ENCODE measurements at places on chromosomes 6 and 20.

- DNase-seq = no peak
Observed at GRCh38 chr6:95959261-95959660, 56.5 kb upstream of the FUT9 start.

DNA sequence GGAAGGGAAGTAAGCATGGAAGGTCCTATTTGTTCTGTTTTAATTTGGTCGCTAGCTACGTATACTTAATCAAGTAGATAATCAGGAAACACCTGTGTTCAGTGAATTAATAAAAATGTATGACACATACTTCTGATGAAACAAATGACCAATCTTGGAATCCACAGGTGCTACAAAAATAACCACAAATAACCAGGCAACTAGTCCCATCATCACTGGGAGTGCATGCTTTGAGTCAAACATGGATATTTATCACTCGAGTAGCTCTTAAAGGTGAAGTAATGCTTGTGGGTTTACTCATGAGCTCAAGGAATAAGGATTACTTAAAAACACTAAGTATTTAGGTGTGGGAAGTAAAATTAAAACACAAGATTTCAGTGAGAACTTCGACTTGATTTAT lies 285.6 kb upstream of the ID4 start:
- no peak for DNase-seq

- no peak for DNase-seq
Observed at GRCh38 chr20:62430866-62431447, 3.6 kb upstream of the RBBP8NL start.

- DNase-seq = no peak
Observed at GRCh38 chr20:46901638-46902037, 7.0 kb downstream of the EYA2 start.

DNA sequence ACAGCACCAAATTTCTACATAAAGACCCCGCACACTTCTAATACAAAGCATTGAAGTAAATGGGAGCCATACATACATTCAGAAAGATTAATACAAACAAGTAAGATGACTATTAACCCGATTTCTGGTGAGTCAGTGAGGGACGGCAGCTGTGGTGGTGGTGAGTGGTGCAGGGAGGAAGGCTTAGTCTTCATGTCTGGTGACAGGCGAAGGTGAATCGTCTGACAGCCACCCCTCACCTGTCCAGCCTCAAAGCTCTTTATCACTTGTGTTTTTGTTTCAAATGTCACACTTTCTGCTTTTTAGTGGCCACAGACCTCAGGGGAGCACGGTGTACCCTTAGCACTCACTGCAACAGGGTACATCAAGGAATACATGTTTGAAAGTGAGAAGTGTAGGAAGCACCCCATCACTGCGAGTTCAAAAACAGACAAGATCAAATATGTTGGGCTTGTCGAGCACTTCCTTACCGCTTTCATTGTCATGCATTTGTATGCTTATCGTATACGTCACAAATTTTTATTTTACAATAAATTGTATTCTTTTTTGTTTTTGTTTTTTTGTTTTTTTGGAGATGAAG lies 63.5 kb downstream of the IRF4 start:
- DNase-seq = no peak

DNA sequence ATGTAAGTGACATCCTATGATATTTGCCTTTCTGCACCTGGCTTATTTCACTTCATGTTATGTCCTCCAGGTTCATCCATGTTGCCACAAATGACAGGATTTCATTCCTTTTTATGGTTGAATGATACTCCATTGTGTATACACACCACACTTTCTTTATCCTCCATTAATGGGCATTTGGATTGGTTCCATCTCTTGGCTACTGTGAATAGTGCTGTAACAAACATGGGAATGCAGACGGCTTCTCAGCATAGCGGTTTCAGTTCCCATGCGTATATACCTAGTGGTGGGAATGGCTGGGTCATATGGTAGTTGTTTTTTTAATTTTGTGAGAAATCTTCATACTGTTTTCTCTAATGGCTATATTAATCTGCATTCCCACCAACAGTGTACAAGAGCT lies 14.8 kb downstream of the MTHFD1L start:
- DNase-seq = no peak

DNA sequence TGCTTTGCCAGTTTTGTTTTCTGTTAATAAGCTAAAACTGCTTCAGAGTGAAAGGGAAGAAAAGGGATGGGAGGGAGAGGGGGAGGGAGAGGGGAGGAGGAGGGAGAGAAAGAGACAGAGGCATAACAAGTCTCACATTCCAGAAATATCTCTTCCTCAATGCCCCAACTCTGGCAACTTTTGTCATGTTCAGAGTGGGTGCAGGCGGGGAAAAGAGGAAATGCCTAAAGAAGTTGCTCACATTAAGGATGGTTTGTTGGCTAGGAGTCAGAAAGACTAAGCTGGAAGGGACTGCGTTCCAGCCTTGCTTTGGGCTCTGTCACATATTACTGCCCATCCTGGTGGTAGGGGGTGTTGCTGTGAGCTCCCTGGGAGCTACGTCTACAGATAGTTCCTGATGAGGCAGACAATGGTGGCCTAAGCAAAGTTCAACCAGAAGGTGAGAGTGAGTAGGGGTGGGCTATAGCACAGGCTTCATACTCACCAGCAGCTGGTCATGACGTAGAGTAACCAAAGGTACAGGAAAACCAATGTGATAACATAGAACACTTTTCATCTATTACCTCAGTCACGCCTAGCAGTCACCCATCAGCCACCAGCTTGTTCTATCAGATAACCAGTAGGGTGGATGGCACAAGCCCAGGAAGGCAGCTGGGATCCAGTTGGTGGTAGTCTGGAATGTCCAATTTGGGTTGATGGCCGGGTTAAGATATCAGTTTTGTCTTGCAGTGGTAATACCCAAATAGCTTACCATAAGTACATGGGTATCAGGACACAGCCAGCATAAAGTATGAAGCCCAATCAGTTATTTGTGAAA lies 2.1 kb downstream of the TSPYL4 start:
- DNase-seq = no peak

GRCh38 chr6:53273370-53273769 lies 75.4 kb downstream of the ELOVL5 start:
- DNase-seq = no peak

GRCh38 chr20:51525241-51526105 lies 17.0 kb downstream of the NFATC2 start:
- peak; percentile 67 for DNase-seq

DNA sequence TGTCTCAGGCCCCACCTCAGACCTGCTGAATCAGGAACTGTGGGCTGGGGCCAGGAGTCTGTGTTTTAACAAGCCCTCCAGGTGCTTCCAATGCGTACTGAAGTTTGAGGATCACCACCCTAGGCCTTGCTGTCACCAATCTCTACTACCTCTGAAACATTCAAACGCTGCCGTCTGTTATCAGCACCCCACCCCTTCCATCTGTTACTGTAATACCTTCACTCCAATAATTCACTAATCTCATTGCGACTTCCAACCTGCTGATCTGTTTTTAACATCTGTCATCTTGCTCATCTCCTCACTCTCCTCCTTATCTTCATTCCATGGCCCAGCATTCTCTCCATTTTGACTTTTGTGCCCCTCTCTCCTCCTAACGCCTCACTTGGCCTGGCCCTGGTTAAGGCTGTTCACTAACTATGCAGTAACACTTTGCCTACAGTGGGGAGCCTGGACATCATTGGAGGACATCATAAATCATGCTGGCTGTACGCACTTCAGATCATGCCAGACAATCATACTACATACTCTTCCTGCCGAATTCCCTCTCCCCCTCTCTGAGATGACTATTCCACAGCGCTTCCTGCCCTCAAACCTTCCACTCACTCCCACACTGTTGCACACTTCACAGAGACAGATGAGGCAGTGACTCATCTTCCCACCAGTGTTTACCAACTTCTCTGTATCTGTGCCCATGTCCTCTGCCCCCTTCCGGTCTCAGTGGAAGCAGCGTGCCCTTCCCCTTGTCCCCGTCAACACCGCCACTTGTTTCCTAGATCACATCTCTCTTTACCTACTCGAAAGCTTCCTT lies 3.0 kb upstream of the GUCA1B start:
- DNase-seq = no peak

- peak; percentile 76 for DNase-seq
Observed at GRCh38 chr6:31660381-31661261, at the start of gene C6orf47. TSS of gene C6orf47 (minus strand) at chr6:31660778. CDS start at chr6:31659947, 831 bp downstream.

- no peak for DNase-seq
Observed at GRCh38 chr6:82208913-82209312, 38.6 kb downstream of the IBTK start.

DNA sequence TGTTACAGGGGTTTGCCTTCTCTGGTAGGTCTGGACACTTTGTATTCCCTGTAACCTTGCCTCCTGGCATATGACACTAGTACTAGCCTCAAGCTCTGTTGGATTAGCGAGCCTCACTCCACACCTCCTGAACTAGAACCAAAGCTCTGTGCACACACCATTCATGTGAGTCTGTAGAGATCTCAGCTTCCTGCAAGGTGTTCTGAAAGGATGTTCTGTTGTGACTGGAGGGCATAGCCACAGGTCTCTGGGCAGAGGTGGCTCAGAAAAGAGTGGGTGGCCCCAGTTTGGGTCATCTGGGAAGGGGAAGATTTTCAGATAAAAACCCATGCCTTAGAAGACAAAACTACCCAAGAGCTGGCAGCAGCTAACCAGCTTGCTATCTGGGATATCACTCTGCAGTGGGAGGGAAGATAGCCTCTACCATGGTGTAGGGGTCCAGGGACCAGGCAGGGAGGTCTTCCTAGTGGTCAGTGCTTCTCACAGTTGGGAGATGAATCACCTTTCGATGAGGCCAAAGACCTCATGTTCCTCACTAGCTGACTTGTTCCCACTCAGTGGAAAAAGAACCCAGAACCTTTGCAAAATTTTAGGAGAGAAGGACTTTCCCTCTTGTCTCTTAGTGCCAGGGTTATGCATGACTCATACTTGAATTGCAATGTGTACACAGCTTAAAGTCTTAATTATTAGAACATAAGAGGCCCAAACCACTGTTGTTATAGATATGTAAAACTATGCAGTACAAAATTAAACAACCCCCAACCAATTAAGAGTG lies 41.4 kb downstream of the HLA-F start:
- DNase-seq = no peak

DNA sequence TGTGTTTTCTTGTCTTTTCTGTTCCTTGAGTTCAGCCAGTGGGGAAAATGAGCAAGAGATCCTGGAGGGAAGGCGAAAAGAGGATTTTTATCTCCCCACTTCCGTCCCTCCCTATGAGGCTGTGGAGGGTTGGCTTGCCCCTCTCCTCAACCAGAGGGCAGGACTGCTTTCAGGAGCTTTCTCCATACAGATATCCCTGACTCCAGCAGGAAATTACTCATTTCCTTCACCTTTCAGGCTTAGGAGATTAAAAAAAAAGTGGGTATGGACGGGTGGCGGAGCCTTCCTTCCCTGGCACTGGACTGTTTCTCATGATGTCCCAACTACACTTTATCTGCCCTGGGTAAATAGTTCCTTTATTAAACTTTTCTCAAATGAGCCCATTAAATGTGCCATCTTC lies 241.2 kb downstream of the FRK start:
- DNase-seq = no peak

DNA sequence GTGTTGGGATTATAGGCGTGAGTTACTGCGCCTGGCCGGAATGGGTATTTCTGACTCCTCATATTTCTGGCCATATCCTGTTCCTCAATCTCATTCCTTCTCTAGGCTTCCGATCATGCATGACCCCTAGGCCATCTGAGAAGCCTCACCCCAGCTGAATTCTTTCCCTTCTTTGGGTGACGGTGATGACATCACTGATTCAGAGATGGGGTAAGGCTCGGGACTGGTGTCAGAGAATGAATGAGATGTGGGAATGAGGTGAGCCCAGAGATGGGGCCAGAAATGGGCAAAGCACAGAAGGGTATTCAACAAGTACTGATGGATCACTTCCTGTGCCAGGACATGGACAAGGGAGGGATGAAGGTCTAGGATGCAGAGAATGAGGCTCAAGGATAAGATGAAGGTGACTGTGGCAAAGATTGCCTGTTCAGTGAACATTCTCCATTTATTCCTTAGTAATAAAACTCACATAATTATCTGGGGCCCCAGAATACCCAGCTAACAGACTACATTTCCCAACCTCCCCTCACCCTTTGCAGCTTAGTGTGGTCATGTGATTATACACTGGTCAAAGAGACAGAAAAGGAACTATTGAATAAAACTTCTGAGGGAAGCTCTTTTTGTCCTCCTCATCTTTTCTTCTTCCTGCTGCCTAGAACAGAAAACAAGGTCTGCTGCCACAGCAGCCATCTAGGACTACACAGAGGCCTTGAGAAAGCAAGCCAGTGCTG lies 39.6 kb downstream of the KIAA0319 start:
- no peak for DNase-seq

DNA sequence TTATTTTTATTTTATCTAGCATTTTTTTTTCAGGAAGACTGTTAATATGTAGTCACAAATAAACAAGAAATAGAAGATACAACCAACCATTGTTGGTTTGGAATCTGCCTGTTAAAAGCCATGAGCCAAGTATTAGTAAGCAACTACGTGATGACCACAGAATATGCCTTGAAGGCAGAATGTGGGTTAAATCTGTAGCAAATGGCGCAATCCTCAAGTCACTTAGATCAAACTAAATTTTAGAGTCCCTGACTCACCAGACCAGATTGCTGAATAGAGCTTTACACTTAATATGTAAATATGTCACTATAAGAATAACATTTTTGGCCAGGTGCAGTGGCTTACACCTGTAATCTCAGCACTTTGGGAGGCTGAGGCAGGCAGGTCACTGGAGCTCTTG lies 800.1 kb upstream of the CITED2 start:
- no peak for DNase-seq

DNA sequence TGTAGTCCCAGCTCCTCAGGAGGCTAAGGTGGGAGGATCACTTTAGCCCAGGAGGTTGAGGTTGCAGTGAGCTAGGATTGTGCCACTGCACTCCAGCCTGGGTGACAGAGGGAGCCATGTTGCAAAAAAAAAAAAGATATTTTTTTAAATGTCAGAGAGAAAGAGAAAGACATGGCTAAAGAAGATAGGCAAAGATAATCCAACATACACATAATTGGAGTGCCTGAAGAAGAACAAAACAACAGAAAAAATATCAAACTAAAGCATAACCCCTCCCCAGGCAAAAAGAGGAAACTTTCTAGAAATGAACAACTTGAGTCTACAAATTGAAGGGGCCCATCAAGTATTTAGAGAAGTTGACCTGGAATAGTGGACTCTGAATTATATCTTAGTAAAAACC lies 14.0 kb upstream of the GRM4 start:
- no peak for DNase-seq

- no peak for DNase-seq
Observed at GRCh38 chr6:31122791-31123706, 2.8 kb upstream of the CDSN start.

- DNase-seq = no peak
Observed at GRCh38 chr6:105935416-105935815, 150.7 kb upstream of the PRDM1 start.
